ENCODE measurements at places on chromosomes 1 and 21.

GRCh38 chr21:42223826-42224575, 5.1 kb downstream of the ABCG1 start:
- no peak for DNase-seq

DNA sequence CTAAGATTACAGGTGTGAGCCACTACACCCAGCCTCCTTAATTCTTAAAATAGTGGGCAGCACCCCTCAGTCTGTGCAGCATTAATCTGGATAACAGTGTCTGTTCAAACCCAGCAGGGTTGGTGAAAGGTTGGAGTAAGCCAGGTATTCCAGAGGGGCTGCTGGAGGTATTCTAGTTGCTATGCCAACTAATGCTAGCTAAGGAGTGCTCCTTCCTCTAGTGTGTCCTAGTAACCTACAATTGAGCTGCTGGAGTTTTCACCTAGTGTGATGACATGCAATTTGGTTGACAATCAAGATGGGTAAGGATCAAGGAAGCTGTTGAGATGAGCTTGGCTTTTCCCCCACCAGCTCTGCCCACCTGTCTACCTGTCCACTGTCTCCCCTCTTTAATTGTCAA, 100.2 kb upstream of the IPO9 start:
- no peak for DNase-seq

DNA sequence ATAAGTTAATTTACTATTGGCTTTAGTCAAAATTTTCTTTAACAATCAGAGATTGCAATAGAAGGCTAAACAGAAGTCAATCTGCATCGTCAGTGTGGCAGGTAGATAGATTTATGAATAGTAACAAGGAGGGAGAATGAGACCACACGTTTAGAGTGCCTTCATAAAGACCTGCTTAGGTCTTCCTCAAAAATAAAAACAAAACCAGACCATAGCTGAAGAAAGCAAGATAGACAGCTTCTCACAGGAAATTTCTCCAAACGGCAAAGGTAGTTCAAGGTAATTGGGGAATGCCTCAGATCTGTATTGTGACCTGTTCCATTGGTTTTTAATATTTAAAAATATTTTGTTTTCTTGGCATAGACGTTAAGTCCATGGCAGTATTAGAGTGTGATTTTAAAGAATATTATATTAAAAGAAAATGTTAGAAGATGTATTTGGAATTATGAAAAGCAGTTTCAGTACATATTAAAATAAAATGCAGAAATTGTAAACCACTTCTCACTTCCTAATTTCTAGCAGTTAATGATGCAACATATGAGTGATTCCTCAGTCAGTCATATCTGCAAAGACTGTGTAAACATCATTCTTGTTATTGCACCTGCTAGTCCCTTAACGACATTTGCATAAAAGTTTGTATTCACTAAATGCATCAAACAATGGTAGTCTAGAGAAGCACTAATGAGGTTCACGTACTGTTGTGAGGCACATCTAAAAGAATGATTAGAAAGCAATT, 278.0 kb downstream of the HLX start:
- DNase-seq = no peak

DNA sequence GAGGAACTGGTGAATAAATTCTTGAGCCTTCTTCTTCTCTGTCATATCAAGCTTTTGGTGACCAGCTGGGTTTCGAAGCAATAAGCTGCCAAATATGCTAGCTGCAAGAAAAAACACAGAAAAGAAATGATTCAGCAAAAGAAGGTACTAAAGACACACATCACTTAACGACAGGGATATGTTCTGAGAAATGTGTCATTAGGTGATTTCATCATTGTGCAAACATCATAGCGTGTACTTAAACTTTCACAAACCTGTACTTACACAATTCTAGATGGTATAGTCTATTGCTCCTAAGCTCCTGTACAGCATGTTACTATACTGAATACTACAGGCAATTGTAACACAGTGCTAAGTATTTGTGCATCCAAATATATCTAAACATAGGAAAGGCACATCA, 2.9 kb upstream of the MTF1 start:
- DNase-seq = no peak

DNA sequence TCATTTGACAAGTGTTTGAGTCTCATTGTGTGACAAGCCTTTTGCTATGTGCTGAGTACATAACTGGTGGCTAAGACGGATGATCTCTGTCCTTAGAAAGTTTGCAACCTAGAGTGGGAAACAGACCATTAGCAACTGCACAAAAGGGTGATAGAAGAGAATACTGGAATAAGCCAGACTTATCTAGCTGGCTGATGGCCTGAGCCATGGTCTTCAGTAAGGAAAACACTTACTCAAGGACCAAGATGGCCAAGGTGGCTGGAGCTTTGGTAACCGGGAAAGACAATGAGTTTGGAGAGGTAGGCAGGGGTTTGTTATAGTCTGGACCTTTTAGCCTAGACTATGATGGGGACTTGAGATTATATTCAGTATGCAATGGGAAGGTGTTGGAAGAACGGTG, 1.6 kb upstream of the TAF12 start:
- no peak for DNase-seq

DNA sequence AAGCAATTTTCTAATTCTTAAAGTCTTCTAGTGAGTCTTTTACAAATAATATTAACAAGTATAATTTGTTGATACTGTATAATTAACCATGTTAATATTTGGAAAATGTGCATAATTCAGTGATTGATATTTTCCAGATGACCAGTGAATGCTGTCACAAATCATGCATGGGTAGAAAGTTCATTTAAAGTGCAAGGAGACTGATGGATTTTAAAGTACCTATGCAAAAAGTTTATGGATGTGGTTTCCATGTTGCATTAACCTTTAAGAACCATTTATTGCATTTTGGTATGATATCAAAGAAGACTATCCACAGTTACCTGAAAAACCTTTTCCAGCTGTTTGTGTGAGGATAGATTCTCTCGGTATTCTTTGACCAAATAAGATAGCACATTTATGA, 23.2 kb downstream of the CDC73 start:
- DNase-seq = no peak

- DNase-seq = no peak
These were observed 86.4 kb upstream of the CACYBP start for GRCh38 chr1:174913225-174913903.

- no peak for DNase-seq
These were observed 30.0 kb upstream of the PM20D1 start for GRCh38 chr1:205879974-205880373.

- DNase-seq = no peak
These were observed 27.8 kb downstream of the THEM4 start for GRCh38 chr1:151881479-151881878.

GRCh38 chr1:200237066-200237465, 172.8 kb downstream of the ZNF281 start:
- DNase-seq = no peak

DNA sequence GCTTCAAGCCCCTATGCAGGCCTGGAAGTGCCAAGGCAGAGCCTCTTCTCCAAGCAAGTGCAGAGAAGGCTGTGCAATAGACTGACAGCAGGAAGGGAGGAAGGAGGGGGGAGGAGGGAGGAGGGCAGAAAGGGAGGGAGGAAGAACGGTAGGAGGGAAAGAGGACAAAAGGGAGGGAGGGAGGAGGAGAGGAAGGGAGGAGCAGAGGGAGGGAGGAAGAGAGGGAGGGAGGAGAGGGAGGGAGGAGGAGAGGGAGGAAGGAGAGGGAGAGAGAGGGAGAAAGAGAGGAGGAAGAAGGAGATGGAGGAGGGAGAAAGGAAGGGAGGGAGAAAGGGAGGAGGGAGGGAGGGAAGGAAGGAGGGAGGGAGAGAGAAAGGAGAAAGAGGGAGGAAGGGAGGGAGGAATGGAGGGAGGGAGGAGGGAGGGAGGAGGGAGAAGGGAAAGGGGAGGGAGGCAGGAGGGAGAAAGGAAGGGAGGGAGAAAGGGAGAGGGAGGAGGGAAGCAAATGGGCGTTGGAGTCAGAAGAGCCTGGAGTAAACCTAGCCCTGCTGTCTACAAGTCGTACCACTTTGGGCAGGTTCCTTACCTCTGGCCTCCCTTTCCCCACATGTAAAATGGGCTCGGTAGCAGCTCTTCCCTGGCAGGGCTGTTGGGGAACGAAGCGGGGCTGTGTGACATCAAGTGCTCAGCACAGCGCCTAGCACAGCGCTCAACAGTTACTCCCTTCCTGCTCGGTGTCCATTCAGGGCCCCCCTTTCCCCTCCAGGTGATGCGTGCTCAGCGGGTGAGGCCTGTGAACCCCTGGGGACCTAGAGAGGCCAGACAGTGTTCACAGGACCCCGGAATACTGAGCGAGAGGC, 244.6 kb downstream of the NPHP4 start:
- DNase-seq = no peak
